ENCODE measurements at places on chromosomes 16 and 17. TPM values are rescaled to one million over a fixed set of nuclear protein-coding genes. Genes with fewer than 3 reads are reported as not detected.

GRCh38 chr17:17413215-17413792 is 63.5 kb upstream of the MED9 start:
- no peak for DNase-seq

GRCh38 chr17:82463391-82463790 is 4.8 kb downstream of the NARF start:
- DNase-seq = no peak

Gene PPP1R27
- polyA plus RNA-seq = 0.14 TPM

DNA sequence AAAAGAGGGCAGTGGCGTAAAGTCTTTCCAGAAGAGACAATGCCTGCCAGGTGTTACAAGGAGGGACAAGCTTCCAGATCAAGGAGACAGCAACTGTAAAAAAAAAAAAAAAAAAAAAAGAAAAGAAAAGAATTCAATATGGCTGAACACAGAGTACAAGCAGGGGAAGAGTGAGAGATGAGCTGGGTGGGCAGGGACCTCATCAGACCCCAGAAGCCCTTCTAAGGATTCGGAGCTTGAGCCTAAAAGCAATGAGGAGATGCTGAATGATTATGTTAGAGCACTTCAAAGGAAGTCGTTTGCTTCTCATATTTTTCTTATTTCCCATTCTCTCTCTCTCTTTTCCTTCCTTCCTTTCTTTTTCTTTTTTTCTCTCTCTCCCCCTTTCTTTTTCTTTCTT is 103.0 kb downstream of the YPEL2 start:
- no peak for DNase-seq

Gene CCL14
- 22.1 TPM for polyA plus RNA-seq

Gene ABCC3
- polyA plus RNA-seq = 21.2 TPM

Gene CHTF18
- polyA plus RNA-seq = 31.8 TPM

DNA sequence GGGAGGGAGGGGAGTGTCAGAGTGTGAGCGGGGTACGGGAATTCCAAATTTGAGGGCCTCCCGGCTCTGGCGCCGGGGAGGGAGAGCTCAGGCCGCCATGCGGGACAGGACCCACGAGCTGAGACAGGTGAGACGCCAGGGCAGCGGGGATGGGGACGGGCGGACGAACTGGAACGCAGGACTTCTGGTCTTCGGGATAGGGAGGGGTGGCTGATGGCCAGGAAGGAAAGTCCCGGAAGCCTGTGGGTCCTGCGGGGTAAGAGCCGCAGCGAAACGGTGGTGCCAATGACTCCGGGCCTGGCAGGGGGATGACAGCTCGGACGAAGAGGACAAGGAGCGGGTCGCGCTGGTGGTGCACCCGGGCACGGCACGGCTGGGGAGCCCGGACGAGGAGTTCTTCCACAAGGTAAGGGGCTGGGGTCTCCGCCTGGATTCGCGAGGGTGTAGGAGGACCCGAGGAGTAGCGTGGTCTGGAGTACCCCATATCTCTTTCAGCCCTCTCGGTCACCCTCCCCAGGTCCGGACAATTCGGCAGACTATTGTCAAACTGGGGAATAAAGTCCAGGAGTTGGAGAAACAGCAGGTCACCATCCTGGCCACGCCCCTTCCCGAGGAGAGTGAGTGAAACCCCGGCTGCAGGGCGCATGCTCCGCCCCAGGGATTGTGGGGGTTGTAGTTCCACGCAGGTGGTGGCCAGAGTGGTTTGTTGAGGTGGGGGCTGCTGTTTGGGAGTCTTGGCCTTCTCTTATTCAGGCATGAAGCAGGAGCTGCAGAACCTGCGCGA is 543 bp downstream of the STX4 start:
- DNase-seq = peak; percentile 76

GRCh38 chr17:48416971-48417370 is 13.0 kb downstream of the SKAP1 start:
- no peak for DNase-seq

DNA sequence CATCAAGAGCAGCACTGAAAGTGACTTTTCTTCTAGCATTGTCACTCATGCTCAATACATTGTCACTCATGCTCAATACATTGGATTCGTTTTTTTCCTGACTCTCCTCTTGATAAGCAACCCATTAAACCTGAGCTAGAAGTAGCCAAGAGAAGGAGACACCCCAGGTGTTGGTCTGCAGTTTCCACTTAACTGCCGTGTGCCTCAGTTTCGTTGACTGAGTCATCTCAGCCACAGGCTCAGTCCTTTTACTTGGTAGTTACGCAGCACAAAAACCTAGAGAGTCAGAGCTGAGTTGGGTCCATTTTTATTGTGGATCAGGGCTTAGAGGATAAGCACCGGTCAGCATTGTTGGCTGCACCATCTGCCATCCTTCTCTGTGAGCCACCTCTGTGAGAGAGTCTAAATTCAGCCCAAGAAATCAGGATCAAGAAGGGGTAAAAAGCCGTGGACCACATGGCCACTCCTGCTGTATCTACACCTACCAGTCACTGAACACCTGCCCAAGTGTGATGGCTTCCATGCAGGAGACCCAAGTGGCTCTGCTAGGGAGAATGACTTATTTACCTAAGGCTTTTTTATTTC is 11.3 kb downstream of the GINS2 start:
- DNase-seq = no peak

DNA sequence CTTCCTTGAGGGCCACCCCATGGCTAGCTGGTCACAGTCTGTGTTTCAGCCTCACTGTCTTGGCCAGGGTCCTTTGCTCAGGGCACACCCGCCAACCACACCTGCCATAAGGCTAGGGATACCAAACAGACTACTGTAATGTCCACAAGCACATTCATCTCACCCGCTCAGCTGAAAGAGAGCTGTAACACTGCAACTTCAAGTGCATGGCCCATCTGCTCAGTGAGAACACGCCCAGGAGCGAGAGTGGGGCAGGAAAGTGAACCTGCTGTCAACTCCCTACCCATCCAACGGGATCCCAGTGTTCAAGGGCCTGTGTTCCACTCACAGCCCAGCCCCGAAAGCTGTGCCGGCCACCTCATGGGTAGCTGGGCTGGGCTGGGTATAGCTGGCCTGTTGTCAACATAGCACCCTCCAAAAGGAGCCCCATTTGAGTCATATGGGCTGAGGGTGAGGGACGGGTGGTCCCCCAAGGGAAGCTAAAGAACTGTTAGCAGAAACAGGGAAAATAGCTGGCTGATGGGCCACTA is 55.7 kb downstream of the SCNN1B start:
- DNase-seq = no peak

Gene VWA3A
- polyA plus RNA-seq = 5.3 TPM

Gene HNF1B
- polyA plus RNA-seq = 140 TPM

DNA sequence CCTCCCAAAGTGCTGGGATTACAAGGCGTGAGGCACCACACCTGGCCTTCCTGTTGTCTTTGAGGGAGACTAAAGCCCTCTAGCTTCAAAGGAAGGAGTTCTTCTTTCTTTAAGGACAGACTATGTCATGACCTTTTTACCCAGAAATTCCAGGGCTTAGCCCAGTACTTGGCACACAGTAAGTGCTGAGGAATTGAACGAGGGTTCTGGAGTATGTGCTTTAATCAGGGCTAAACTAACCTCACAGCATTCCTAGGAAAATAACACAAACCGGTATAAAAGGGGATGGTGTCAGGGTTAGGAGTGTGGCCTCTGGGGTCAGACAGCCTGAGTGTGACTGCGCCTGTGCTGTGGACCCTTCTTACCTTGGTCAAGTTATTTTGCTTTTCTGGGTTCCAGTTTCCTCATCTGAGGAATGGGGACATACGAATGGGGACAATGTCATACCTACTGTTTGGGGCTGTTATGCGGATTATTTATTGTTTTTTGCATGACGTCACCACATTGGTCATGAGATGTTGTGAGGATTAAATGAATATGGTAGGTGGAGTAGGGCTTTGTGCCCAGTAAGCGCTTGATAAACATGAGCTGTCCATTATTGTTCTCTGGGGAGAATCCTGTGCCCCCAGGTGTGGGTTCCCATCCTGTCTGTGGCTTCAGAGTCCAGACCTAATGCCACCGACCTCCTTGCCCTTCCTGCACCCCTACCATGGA is 21.9 kb downstream of the KSR1 start:
- DNase-seq = no peak

Gene TOX3
- 35.2 TPM for polyA plus RNA-seq

- no peak for DNase-seq
Measured at GRCh38 chr16:74747716-74748615, 26.7 kb downstream of the FA2H start.

GRCh38 chr17:73378974-73379470 is 67.2 kb upstream of the CDC42EP4 start:
- no peak for DNase-seq

DNA sequence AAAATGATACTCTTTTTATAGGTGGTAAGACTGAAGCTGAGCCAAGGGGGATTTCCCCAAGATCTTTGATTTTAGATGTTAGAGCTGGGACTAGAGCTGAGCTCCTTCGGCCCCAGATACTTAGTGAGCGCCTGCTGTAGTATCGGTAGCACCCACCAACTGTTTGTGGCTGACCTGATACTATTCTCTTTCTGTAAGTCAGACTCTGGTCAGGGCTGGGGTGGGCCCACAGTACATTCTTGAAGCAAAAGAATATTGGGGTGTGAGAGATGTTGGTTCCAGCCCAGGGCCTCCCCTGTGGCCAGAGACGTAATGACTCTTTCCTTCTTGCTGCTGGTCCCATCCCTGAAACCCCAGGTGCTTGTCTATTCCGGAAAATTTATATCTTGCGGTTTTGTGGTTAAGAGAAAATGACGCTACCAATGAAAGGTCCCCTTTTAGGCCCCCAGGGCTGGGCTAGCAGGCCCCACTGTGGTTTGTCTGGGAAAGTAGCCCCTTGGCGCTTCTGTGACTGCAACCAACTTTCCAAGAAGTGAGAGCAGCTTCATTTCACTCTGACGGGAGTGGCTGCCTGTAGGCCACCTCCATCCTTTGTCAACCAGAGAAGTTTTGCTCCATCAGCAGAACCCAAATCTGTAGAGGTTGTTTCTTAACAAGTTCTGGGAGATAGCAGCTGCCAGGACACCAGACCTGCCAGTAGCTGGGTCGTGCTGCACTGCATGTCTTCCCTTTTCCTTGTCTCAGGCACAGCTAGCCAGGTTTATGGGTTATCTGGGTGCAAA is 86.4 kb upstream of the LGALS9 start:
- no peak for DNase-seq

Gene CNTNAP1
- 9.4 TPM for polyA plus RNA-seq

Gene MFSD6L
- 4.1 TPM for polyA plus RNA-seq

GRCh38 chr16:85587762-85588556 is 25.2 kb upstream of the GSE1 start:
- DNase-seq = no peak

GRCh38 chr16:17496891-17497290 is 26.1 kb upstream of the XYLT1 start:
- no peak for DNase-seq

Gene ENPP7
- 6.1 TPM for polyA plus RNA-seq

DNA sequence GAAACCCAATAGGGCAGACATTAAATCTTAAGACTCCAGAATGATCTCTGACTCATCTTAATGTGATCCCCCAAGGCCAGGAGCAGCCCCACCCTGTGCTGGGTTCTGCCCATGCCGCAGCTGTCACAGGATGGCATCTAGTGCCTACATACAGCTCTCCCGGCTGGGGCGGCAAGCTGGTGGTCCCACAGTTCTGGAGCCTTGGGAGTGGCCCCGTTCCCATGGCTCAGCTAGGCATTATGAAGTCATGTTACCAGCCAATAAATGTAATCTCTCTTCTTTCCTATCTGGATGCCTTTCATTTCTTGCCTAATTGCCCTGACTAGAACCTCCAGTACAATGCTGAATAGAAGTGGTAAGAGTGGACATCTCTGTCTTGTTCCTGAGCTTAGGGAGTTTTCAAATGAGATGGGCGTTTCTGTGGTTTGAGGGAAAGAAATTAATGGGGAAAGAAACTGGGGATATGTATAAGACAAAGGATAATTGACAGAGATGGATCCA is 95.7 kb upstream of the DNAH17 start:
- no peak for DNase-seq

GRCh38 chr16:23453338-23454052 is 506 bp upstream of the COG7 start:
- DNase-seq = no peak

Gene LGALS9B
- not detected for polyA plus RNA-seq

DNA sequence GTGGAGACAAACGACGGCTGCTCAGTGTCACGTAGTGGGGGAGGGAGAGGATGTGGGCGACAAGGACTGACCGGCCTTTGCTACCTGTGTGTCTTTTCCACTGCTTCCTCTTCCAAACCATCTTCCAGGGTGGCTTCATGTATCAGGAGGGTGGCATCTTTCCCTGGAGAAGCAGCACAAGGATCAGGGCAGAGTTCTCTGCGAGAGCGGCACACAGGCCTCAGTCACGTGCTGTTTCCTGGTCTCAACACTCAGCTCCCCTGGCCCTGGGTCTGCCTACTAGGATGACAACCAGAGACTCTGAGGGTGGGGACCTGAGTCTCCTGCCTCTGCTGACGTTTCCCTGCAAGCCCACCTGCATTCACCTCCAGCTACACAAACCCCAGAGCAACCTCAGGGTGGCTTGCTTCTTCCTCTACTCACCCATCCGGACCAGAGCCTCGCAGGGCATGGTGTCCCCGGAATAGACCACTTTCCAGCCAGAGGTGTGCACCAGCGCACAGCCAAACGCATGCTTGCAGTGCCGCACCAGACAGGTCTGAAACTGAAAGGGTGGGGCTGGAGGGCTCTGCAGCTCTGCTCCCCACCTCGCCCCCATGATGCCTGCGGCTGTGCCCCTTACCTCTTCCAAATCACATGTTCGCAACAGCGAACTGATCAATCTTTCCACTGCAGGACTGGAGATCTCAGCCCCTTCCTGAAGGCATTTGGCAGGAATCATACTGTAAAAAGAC is 23.3 kb downstream of the ELAC2 start:
- DNase-seq = no peak

DNA sequence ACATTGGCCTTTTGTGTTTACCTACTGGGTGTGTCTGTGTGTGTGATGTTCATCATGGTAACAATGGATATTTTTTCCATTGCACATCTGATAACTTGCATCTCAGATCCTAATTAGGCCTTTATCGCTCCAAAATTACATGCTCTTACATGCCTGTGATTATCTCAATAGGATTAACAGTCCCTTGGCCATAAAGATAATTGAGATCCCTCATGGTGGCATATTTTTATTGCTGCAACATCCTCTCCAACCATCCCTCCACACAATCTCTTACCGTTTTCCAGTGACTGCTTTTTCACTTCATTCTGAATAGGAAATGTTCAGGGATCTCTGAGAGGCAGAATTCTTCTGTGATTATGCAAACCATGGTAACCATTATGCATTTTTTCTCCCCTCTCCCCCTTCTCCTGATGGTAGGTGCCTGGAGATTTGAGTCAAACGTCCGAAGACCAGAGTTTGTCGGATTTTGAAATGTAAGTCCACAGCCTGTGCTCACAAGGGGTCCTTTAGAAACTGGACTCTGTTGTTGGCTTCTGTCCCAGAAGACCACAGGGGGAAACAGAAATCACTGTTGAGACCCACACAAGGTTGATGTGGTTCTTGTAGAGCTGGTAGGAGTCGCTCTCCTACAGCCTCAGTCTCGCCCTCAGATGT is 405.5 kb downstream of the CPPED1 start:
- no peak for DNase-seq
